ENCODE measurements at places on chromosomes 7 and 10. TPM values are rescaled to one million over a fixed set of nuclear protein-coding genes. Genes with fewer than 3 reads are reported as not detected.

PAX4 gene
- total RNA-seq, result not detected

SUN3 gene
- not detected for total RNA-seq

RNF148 gene
- not detected for total RNA-seq

MSMB gene
- not detected for total RNA-seq

NRG3 gene
- not detected for total RNA-seq

PALD1 gene
- 3.1 TPM for total RNA-seq

WNT2 gene
- not detected for total RNA-seq

TAS2R39 gene
- total RNA-seq, result not detected

AKR1B15 gene
- not detected for total RNA-seq

STOX1 gene
- total RNA-seq, result 0.64 TPM

TEX36 gene
- total RNA-seq, result not detected

HYAL4 gene
- not detected for total RNA-seq

HOXA5 gene
- not detected for total RNA-seq

ARMC3 gene
- total RNA-seq, result not detected

SPDYE3 gene
- not detected for total RNA-seq

ALDH18A1 gene
- 127 TPM for total RNA-seq

AGR2 gene
- not detected for total RNA-seq

TLX1 gene
- not detected for total RNA-seq

ANKRD1 gene
- total RNA-seq, result not detected

PKD2L1 gene
- total RNA-seq, result not detected

ZMIZ2 gene
- 116 TPM for total RNA-seq

ITGA8 gene
- total RNA-seq, result not detected
